Left kidney (tissue), 8 donors: ENCODE measurements at places on chromosomes 6 and 20.

DNA sequence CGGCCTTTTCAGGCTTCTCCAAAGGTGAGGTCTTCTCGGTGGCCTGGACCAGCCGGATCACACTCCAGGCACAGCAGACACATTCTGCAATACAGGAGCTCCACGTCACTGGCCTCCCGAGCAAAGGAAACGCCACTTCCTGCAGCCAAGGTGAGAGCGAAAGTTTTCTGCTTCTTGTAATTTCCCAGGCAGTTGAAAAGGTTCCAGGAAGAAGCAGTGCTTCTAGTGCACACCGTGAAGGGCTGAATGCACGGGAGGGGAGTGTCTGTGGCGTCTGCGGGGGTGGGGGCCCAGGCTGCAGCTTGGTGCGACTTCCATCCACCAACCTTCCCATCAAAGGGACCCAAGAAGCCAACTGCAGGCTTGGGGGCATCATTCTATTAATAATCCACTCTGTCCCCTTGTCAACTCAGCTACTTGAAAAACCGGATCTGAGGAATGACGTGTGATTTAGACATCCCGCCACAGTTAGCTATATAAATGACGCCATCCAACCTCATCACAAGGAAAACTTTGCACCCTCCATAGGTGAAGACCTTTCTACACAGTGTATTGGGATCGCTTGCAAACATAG is 61.1 kb downstream of the NFATC2 start:
- DNase-seq, result no peak

GRCh38 chr6:36873115-36873514 is 1.5 kb downstream of the PPIL1 start:
- DNase-seq, result no peak

DNA sequence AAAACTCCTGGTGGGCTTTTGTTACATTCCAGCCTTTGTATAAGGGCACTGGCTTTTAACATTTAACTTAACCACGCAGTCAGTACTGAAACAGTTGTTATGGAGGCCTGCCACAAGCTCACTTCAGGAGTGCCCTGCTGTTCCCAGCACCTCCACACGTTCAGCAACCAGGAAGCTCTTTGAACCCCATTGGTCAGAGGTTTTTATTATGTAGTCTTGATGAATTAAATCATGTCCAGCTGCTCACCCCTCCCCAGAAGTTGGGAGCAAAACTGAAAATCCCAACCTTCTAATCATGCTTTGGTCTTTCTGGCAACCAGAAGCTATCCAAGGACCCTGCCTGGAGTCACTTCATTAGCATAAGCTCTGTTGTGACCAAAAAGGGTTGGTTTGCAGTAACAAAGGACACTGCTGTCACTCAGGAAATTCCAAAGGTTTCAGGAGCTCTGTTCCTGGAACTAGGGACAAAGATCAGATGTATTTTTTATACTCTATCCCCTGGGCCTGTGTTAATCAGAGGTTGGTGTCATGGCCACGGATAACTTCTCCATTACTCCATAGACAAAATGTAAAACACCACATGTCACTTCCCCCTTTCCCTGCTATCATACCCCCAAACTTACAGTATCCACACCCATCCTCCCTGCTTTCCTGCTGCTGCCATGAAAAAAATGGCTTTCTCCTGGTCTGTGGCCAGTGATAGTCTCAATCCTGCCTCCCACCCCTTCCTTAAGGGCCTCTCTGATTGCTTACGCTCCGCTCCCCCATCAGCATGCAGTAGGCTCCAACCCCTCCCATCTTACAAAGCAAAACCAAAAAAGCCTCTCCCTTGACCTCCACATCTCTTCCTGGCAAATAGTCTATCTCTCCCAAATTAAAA is 3.1 kb downstream of the ARMC12 start:
- no peak for DNase-seq

- no peak for DNase-seq
Measured at GRCh38 chr20:3660262-3661059, 2.7 kb downstream of the GFRA4 start.

GRCh38 chr20:53299831-53300230 is 293.8 kb downstream of the ZNF217 start:
- no peak for DNase-seq

DNA sequence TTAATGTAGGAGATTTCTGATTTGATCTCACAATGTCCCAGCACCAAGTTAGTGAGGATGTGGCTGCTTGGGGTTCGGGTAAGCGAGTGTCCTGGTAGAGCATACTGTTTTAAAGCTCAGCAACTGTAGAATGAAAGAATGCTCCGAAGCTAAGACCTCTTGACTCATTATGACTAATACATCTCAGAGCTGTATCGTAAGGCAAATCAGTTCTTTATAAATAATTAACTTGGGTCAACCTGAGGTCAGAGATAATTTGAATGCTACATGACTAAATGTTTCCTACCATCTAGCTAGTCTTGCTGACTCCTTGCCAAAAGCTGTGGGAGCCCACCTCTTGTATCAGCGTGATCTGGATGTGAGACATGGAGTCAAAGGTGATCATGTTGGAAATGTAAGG is 128.8 kb upstream of the PDE7B start:
- no peak for DNase-seq

- no peak for DNase-seq
Measured at GRCh38 chr20:51400051-51400926, 142.2 kb downstream of the NFATC2 start.

GRCh38 chr20:33897313-33897912 is 86.3 kb downstream of the CHMP4B start:
- no peak for DNase-seq

DNA sequence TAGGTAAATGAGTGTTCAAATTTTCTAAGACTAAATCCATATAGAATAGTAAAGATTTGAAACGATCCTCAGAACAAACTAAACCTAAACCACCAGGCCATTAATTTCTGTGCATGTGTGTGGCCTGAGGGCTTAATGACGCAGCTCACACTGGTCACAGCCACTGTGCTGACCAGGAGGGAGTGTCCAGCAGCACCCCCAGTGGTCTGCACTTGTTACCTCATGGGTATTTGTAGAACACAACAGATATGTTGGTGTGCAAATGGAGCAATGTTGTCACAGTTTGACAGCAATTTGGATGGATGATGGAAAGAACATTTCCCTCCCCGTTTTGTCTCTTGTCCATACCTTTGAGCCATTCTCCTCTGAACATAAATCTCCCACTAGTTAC is 122.4 kb upstream of the EXOC2 start:
- no peak for DNase-seq

DNA sequence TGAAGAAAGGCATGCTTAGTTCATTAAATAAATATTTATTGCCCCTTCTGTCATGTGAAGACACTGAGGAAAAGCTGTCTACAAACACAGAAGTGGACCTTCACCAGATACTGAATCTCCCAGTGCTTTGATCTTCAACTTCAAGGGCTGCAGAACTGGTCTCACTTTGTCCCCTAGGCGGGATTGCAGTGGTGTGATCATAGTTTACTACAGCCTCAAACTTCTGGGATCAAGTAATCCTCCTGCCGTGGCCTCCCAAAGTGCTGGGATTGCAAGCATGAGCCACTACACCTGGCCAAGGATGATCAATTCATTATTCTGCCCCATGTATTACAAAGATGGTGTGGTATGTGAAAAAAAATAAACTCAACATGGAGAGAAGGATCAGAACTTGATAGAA is 496.2 kb upstream of the HS3ST5 start:
- no peak for DNase-seq

- DNase-seq, result no peak
Measured at GRCh38 chr6:28876710-28877109, 47.1 kb downstream of the TRIM27 start.

DNA sequence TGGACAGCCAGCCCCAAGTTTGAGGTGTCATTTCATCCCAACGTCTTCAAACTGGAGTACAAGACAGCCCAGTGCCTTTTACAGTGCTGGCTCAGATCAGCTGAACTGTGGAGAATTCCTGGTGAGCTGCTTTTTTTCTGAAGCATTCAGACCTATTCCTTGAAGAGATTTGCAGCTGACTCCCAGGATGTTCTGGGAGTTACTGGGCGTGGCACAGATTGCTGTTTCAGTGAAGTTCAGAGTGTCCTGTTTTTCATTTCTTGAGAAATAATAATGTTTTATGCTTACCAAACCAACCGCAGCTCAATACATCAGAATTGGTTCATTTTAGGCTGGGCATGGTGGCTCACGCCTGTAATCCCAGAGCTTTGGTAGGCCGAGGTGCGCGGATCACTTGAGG is 33.4 kb upstream of the SRPK1 start:
- no peak for DNase-seq
